ENCODE measurements at places on chromosomes 6 and 20.

- DNase-seq: no peak
These were observed 46.3 kb upstream of the NCOA3 start for GRCh38 chr20:47455133-47456040.

DNA sequence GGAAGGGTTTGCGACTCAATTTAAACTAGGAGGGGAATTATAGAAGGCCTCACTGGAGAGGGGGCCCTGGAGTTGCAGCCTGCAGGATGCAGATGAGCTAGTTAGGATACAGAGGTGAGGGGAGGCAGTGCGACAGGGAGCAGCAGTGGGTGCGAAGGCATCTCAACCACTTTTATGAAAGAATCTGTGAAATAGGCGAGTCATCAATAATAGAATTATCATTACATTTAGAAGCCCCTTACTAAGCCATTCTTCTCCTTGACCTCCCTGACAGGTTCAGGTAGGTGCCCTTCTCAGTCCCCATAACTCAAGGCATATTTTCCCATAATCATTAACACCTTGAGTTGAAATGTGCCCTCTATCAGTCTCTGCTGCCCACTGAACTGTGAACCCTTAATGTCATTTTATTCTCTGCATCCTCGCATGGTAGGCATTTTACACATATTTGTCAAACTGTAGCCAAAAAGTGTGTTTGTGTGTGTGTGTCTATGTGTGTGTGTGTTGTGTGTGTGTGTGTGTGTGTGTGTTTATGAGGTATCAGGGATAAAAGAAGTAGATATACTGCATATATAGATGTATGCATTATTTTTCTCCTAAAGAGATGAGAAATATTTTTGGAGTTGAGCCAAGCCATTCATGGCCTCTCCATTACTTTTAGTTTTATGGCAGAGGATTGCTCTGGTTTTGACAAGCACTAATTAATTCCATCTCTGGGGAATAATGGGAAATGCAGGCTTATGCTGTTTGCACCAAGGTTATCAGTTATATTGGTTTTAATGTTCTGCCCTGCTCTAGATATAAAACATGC, 898.8 kb downstream of the KIF16B start:
- no peak for DNase-seq

GRCh38 chr6:25685251-25685650, 33.2 kb downstream of the SCGN start:
- no peak for DNase-seq

DNA sequence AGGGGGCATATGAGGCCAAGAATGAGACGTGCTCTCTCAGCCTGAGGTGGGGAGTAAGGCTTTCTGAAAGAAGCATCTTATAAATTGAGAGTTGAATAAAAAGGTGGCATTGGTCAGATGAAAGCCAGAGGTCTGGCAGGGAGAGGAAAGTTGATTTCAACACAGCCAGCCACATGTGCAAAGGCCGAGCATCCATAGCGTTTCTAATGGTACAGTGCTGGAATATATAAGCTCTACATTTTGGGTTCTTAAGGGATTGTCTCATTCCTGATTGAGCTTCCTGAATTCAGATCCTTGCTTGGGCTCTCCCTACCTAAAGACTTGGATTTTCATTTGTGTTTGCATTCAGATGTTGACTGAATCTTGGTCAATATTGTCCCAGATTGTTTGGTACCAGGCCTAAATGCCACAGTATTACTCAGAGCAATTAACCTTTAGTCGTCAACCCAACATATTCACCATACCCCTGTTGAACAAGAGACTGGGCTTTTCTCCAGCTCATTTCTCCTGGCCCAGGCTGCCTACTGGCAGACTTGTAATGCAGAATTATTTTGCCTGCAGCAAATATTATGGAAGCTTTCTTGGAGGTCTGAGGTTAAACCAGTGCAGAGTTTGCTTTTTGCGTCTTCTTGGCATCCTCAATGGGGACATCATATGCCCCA, 14.5 kb upstream of the BCAS1 start:
- DNase-seq: no peak

DNA sequence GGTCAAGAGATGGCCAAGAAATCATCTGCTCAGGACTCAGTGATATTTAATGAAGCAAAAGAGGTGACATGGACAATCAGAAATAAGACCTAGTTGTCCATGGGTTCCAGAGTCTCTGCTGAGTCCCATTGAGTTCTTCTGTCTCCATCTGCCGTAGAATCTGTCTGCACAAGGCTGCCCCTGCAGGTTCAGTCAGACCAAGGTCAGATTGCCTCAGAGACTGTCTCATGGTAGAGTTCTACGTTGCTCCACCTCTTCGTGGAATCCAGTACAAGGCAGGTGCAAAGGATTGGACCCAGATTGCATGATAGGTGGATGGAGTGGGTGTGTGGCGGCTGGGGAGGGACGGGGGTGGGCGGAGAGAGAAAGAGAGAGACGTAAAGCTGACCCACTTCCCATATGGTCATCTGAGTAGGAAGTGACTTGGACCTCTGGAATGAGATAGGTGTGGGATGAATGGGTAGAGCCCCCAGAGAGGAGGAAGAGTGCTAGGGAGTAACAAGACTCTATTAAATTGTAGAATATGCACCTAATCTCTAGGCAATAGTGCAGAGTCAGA, 75.3 kb downstream of the SOBP start:
- no peak for DNase-seq

- no peak for DNase-seq
These were observed 64.9 kb downstream of the C6orf58 start for GRCh38 chr6:127641905-127642304.

DNA sequence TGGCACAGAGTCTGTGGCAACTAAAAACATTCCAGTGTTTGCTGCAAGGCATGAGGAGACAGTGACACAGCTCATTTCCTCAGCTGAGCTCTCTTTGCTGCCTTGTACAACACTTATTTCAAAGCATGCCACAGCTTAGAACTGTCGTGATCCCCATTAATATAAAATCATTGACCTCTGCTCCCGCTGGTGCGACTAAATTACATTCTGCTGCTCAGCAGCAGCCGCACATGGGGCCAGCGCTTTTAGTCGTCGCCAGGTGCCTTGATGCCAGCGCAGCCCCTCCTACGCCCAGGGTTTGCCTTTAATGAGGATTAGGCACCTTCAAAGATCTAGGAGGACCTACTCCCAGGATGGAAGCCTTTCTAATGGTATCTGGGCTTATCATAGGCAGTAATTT, 717.9 kb upstream of the POU3F2 start:
- no peak for DNase-seq

DNA sequence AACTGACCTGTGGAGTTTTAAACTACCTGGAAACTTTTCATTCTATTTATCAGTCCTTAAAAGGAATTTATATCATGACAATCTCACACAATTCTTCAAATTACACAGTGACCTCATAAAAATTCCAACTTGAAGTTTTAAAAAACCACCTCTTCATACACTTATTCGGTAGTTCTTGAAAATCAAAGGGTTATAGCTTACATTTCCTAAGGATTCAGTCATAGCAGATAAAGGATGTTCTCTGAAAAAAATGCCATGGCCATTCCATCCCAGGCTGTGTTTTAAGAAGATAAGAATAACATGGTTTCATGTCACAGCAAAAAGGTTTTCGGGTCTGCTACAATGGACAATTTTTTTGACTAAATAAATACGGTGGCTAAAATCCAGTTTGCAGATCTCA, 41.2 kb downstream of the GOPC start:
- DNase-seq: no peak
